ENCODE measurements at places on chromosomes 4 and X.

DNA sequence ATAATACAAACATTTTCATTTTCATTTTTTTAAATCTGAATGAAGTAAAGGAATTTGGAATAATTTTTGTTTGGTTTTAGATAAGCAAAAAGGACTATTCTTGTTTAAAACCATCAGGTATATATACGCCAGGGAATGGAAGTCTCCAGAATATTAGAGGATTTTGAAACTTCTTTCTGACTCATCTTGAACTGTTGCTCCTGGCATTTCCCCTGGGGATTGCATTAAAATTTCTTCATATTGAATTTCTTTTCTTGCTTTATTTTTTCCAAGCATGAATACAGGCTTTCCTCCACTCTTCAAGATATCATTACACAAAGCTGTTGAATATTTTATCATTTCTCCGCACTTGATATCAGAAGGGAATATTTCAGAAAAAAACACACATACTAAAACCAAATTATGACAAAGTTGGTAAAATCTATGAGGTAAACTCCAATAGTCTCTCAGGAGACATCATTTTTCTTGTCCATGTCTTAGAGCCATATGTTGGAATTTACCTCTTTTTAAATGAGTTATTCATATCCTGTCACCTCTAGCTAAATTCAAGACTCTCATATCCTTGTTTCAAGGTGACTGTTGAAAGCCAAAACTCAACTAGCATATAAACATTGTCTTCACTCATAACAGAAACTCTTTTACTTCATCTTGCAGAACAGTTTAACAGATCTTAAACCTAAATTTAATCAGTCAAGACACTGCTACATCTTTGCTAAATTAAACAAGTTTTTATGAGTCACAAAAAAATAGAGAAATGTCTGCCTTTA is 20.7 kb upstream of the CSN1S1 start:
- no peak for DNase-seq

- DNase-seq, result no peak
Observed at GRCh38 chr4:100986360-100986868, 360.9 kb downstream of the PPP3CA start.

DNA sequence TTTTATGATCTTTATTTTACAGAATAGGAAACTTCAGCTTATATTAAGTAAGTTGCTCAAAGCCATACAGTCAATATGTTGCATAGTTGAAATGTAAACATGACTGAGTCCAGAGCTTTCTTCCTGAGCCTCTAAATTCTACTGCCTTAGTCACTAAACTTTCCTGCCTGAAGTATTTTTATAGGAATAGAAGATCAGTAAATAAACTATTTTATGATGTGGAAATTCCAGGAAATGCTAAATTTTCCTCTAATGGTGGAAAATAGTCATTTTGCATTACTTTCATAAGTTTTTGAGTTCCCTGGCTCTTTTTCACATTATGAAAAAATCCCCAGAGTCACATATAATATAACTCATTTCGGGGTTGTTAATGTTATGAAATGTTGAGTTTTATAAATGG is 182.8 kb downstream of the BANK1 start:
- DNase-seq, result no peak

GRCh38 chr4:35063031-35063570 is 1181.2 kb downstream of the ARAP2 start:
- DNase-seq, result no peak

- DNase-seq, result no peak
Observed at GRCh38 chr4:160350944-160351343, 1248.1 kb downstream of the RAPGEF2 start.

- DNase-seq, result no peak
Observed at GRCh38 chr4:141896687-141897086, 260.3 kb downstream of the IL15 start.

- no peak for DNase-seq
Observed at GRCh38 chr4:158823461-158823873, 54.6 kb downstream of the FNIP2 start.

GRCh38 chrX:104430072-104430741 is 135.8 kb upstream of the IL1RAPL2 start:
- no peak for DNase-seq

GRCh38 chr4:17771284-17771908 is 10.0 kb downstream of the FAM184B start:
- no peak for DNase-seq

DNA sequence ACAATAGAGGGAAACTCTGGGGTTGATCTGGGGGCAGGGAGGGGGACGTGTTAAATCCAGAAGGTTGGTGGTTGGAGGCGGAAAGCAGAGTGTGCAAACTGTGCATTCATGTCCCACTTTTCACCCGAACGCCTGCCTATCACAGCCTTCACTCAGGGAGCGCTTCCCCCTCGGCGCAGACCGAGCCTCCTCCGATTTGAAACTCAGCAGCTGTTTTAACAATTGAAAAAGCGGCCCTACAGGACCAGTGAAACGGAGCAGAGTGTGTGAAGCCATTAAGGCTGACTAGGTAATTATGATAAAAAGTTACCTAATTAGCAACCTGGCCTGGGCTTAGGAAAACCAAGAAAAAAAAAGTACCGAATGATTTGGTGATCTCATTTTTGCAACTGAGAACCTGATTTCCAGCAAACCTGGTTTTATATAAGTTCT is 685 bp upstream of the NDNF start:
- DNase-seq, result peak; percentile 37

DNA sequence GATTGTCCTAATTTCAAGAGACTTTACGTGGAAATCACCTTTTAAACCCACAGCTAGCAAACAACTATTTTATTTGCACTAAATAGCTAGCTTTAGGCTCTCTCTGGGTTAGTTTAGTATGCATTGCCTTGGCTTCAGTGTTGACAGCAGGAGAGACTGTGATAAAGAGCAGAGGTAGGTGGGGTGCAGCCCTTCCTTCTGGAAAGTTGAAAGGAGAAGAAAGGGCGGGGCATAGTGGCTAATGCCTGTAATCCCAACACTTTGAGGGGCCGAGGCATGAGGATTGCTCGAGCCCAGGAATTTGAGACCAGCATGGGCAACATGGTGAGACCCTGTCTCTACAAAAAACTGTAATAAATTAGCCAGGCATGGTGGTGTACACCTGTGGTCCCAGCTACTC is 29.0 kb upstream of the TMEM154 start:
- DNase-seq, result no peak

GRCh38 chrX:24166078-24166477 is 16.5 kb downstream of the ZFX start:
- no peak for DNase-seq

DNA sequence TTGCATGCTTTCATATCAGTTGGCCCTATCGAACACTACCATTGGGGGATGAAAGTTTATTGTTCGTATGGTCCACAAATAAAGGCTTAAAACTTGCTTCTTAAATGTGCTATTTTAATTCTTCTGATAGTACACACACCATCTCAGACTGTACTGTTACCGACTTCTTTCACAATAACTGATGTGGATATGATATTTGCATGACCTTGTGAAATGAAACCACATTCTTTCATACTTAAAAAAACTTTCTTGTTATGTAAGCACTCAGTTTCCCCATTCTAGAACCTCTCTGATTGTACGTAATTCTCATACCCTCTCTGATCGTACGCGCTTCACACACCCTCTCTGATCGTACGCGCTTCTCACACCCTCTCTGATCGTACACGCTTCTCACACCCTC is 12.0 kb upstream of the WDR19 start:
- DNase-seq, result no peak

GRCh38 chr4:98778206-98778605 is 119.8 kb upstream of the TSPAN5 start:
- DNase-seq, result no peak

GRCh38 chr4:35106091-35106734 is 1138.1 kb downstream of the ARAP2 start:
- no peak for DNase-seq

GRCh38 chr4:90274175-90274574 is 147.0 kb downstream of the CCSER1 start:
- no peak for DNase-seq

- DNase-seq, result no peak
Observed at GRCh38 chrX:28969126-28969525, 381.9 kb downstream of the IL1RAPL1 start.
